NCI-H1048 (cell line): ENCODE measurements at places on chromosomes 12 and 14.

GRCh38 chr12:104356231-104357115, 52.9 kb downstream of the EID3 start:
- no peak for DNase-seq

GRCh38 chr12:94584377-94584776, 66.0 kb downstream of the TMCC3 start:
- DNase-seq, result no peak

DNA sequence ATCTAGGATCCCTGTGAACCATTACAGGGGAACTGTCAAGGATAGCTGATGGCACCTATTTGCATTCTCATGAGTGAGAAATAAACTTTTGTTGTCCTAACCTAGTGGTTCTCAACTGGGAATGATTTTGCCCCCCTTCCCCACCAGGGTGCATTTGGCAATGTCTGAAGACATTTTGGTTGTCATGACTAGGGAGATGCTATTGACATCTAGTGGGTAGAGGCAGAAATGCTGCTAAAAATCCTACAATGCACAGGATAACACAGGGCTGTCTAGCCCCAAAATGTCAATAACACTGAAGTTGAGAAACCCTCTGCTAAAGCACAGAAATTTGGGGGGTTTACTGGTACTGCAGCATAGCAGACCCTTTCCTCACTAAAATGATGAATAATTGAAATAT, 140.9 kb upstream of the SRRM4 start:
- DNase-seq, result no peak

DNA sequence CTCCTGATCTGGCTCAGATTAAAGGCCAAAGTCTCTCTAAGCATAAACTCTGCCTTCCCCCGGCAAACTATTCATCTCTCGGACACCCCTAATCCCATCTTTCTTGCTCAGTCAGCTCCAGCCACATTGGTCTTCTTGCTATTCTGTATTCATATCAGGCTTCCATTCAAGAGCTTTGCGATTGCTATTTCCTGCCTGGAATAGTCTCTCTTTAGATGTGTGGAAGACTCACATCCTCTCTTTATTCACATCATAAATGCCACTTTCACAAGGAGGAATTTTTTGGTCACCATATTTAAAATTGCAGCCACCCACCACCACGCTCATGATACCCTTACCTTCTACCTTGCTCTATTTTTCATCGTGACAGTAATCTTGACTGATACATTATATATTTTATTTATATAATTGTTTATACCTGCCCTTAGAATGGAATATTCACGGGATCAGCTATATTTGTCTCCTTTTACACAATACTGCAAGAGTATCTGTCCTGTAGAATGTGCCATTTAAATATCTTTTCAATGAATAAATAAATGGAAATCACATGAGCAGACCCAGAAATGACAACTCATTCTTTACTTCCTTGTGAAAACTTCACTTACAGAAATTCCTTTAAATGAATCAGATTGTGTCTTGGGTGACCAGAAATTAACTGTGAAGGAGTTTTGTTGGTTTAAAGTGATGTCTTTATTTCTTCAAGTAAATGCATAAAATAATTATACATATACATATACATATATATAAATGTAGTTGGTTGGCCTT, 780.6 kb upstream of the FLRT2 start:
- DNase-seq, result no peak

GRCh38 chr12:52907092-52907810, 2.4 kb upstream of the KRT8 start:
- peak; percentile 52 for DNase-seq

GRCh38 chr12:53560912-53561589, 53.8 kb upstream of the NPFF start:
- DNase-seq, result no peak

DNA sequence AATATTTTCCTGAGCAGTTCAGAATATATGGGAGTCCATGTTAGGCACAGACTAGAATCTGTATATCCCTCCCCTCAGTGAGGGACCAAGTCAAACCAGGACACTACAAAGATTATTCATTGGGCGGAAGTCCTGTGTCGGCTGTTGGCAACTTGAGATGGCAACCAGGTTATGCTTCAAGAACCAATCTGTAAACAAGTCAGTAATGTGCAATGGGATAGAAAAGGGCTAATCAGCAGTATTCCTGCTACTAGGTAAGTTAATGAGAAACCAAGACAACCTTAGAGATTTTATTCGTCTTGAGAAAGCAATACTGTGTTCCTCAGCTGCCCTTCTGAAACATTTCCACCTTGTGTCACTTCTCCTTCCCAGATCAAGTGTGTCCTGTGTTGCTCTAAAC, 26.4 kb downstream of the ARG2 start:
- no peak for DNase-seq

DNA sequence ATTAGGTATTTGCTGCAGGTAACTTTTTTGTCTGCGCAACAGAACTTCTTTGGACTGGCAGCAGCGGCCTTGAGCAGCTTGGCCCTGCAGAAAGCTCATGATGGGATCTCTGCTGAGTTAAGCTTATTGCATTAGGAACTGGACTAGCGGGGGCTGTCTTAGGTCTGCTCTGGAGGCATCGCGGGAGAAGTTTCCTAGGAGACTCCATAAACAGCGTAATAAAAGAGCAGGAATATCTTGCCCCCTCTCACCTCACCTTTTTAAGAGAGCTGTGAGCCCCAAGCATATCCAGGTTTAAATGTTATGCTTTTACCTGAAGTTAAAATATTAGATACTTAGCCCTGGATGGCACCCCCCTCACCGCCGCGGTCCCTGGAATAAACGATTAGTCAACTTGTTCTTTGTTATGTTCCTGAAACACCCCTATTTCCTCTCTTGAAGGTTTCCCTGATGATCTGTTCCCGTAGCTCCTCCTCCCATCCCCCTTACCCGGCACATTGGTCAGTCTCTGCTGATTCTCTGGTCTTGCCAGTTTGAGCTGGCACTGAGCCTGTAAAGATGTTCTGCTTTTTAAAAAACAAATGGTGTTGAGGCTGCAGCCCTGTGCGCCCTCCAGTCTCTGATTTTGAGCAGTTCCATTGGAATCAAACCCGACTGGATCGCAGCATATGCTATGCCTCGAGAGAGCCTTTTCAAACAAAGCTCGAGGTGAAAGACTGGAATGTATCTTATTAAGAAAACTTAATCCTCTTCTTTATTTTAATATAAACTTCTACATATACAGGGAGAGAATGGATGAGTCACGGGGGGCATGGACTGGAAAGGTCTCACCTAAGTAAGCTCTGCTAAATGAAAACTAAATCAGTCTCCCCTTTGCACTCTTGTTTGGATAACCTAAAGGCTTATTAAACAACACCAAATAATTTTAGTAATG, 1.9 kb downstream of the MLXIP start:
- DNase-seq, result no peak

- DNase-seq, result no peak
Measured at GRCh38 chr14:101215266-101215665, 311.7 kb upstream of the RTL1 start.

- DNase-seq, result no peak
Measured at GRCh38 chr14:52446355-52446754, 106.0 kb downstream of the TXNDC16 start.

- DNase-seq, result no peak
Measured at GRCh38 chr12:92326877-92327276, 181.2 kb upstream of the BTG1 start.

GRCh38 chr14:90368946-90369721, 27.7 kb upstream of the CALM1 start:
- DNase-seq, result no peak

GRCh38 chr12:33093534-33093933, 197.0 kb upstream of the PKP2 start:
- DNase-seq, result no peak

DNA sequence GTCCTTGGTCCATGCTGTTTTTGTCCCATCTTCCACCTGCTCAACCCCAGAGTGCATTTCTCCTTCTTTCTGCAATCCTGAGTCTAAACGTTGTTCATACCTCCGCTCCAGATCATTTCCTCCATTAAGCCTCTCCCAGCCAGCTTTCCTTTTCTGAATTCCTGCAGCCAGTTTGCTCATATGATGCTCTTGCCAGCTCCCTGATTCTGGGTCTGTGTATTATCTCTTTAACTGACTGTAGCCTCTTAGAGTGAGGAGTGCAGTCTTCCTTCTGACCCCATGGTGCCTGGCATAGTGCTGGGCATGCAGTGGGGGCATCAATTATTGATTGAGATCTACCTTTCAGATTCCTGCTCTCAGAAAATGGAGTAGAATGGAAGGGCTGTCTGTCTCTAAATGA, 11.5 kb upstream of the TBPL2 start:
- no peak for DNase-seq

- no peak for DNase-seq
Measured at GRCh38 chr14:31172084-31172483, 35.5 kb downstream of the HECTD1 start.

- peak; percentile 46 for DNase-seq
Measured at GRCh38 chr14:22614240-22614799, 16.2 kb downstream of the ABHD4 start.

GRCh38 chr12:22374508-22374907, 40.0 kb upstream of the ST8SIA1 start:
- no peak for DNase-seq

DNA sequence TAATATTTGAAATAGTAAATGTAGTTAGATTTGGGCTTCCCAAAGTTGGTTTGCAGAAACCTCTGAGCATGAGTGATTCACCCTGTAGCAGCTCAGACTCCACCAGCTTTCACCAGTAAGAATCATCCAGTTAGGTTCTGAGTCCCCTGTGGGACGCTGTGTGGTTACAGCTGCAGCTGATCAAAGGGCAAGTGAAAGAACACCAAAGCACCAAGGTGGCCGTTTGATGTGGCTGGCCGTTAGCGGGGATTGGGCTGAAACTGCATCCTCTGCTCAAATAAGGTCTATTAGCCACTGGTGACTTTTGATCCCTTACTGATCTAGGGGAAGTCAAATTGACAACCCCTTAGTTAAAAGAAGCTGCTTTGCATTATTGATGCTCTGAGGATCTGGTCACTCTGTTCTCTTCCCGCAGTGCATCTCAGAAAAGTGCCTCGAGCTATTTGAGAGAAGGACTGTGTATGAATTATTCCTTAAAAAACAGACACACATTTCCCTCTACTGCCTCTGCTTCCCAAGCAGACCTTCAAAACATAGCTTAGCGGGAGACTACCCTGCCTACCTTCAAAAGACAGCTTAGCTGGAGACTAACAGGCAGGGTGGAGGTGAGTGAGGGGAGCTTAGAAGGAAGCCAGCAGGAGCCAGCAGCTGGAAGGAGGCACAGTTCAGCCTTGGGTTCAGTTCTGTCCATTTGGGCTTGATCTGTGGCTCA, 3.7 kb downstream of the ABHD12B start:
- DNase-seq, result no peak

GRCh38 chr14:54174457-54174856, 217.8 kb upstream of the BMP4 start:
- no peak for DNase-seq

- no peak for DNase-seq
Measured at GRCh38 chr14:53103636-53104340, 49.3 kb downstream of the DDHD1 start.

GRCh38 chr12:44581642-44582242, 294.4 kb downstream of the NELL2 start:
- DNase-seq, result no peak

- no peak for DNase-seq
Measured at GRCh38 chr12:24796876-24797275, 152.0 kb downstream of the BCAT1 start.

- DNase-seq, result no peak
Measured at GRCh38 chr12:49917166-49917787, 13.6 kb upstream of the FAIM2 start.

GRCh38 chr14:97382616-97383226, 585.5 kb downstream of the VRK1 start:
- DNase-seq, result no peak
